Stimulated activated CD8-positive, alpha-beta memory T cell treated with anti-CD3 and anti-CD28 coated beads, Interleukin-4, amount 100 ng/mL, for 1 hour (primary cell): ENCODE measurements at places on chromosomes 13 and 19.

- no peak for DNase-seq
These were observed 8.6 kb upstream of the EHD2 start for GRCh38 chr19:47704656-47705055.

- no peak for DNase-seq
These were observed 76.8 kb downstream of the FREM2 start for GRCh38 chr13:38763446-38764381.

- DNase-seq = no peak
These were observed 337.3 kb upstream of the DACH1 start for GRCh38 chr13:72204291-72204690.

- no peak for DNase-seq
These were observed 1.3 kb downstream of the ZNF780A start for GRCh38 chr19:40089462-40089861.
